Naive thymus-derived CD8-positive, alpha-beta T cell (primary cell): ENCODE measurements at places on chromosomes 12 and 14.
A peak's percentile ranks its signal among the peaks of the same experiment; 100 is the strongest.

- no peak for DNase-seq
- H3K27me3 ChIP-seq: peaks cover 11% of the 10 kb centered on the region
- no peaks in the 10 kb centered on the region for H3K4me1 ChIP-seq
- no peaks in the 10 kb centered on the region for H3K36me3 ChIP-seq
- no peak overlapping the region for H3K4me3 ChIP-seq
Measured at GRCh38 chr14:54929556-54929955, 26.9 kb upstream of the GCH1 start.

DNA sequence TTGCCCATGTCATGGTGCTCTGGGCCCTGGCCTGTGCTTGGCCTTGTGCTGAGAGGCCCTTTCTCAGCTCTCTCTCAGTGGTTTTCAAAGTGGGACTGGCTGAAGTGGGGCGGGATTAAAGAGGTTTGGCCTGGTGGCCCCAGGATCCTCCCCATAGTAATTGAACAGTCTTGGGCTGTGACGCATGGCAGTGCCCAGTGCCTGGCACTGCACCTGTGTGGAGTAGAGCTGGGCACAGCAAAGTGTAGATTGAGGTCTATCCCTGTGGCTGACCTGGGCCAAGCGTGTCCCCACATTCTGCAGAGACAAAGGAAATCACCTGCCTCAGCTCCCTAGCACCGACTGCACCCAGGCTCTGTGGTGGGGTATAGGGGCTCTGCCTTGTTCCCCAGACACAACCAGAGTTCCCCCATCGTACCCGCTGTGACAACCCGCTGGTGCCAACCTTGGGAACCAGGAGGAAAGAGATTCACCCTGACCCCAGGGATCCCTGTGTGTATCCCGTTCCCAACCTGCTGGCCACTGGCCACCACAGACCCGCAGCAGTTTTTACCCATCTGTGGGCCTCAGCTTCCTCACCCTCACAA, 9.9 kb upstream of the CYP46A1 start:
- H3K27me3 ChIP-seq: peaks cover 4% of the 10 kb centered on the region
- H3K4me3 ChIP-seq: no peak overlapping the region
- H3K36me3 ChIP-seq: no peaks in the 10 kb centered on the region
- no peaks in the 10 kb centered on the region for H3K4me1 ChIP-seq
- no peak overlapping the region for H3K27ac ChIP-seq

DNA sequence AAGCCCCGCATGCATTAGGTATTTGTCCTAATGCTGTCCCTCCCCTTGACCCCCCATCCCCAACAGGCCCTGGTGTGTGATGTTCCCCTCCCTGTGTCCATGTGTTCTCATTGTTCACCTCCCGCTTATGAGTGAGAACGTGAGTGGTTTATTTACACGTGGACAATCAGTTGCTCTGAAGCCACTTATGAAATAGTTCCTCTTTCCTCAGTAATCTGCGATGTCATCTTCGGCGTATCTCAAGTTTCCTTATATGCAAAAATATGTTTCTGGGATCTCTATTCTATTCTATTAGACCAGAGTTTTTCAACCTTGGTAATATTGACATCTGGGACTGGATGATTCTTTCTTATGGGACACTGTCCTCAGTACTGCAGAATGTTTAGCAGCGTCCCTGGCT, 56.0 kb upstream of the DCD start:
- H3K4me1 ChIP-seq: no peaks in the 10 kb centered on the region
- no peak for DNase-seq
- H3K27ac ChIP-seq: no peak overlapping the region
- H3K4me3 ChIP-seq: no peak overlapping the region
- H3K36me3 ChIP-seq: no peaks in the 10 kb centered on the region

DNA sequence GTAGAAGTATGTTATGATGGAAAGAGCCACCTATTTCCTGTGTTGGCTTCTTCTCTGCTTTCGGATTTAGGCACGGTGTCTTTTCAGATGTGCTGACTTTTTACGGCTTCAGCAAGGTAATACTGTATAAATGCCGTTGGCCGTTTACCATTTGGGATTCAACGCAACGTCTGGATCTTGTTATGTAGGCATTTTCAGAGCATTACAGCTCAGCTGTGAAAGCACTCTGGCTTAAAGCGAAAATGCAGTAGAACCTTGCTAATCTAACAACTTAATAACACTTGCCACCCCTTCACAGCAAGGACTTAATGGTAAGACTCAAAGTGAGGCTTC, 229.9 kb downstream of the EFCAB11 start:
- H3K36me3 ChIP-seq: peaks cover 5% of the 10 kb centered on the region
- H3K27me3 ChIP-seq: no peaks in the 10 kb centered on the region
- peak overlapping the region; percentile 89 for H3K4me3 ChIP-seq
- H3K27ac ChIP-seq: peak overlapping the region; percentile 98
- peaks cover 86% of the 10 kb centered on the region for H3K4me1 ChIP-seq

GRCh38 chr14:68451696-68452373, 341.0 kb downstream of the ZFP36L1 start:
- H3K4me3 ChIP-seq: no peak overlapping the region
- H3K4me1 ChIP-seq: peaks cover 15% of the 10 kb centered on the region
- peak overlapping the region; percentile 22 for H3K27ac ChIP-seq
- no peak for DNase-seq
- peaks cover 24% of the 10 kb centered on the region for H3K36me3 ChIP-seq

DNA sequence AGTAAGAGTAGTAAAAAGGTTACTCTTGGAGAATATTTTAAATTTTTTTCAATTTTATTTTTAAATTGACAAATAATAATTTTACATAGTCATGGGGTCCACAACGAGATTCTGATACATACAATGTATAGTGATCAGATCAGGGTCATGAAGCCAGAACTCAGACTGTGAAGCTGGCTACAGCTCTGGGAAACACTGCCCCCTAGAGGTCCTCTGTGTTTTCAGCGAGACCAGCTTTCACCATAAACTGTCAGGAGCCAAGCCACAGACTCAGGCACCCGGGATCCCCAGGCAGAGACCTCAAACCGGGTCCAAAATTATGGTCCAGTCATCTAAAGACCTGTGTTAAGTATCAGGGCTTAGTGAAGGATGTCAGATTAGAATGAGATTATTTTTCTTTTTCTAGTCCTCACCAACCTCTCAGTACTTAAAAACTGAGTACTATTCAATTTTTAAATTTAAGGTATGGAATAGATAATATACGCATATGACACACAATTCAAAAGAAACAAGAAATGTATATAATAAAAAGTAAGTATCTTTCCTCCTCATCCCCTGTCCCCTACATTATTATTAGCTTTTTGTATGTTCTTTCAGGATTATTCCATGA, 397.1 kb downstream of the MDGA2 start:
- no peak overlapping the region for H3K27ac ChIP-seq
- no peaks in the 10 kb centered on the region for H3K27me3 ChIP-seq
- no peak overlapping the region for H3K4me3 ChIP-seq

DNA sequence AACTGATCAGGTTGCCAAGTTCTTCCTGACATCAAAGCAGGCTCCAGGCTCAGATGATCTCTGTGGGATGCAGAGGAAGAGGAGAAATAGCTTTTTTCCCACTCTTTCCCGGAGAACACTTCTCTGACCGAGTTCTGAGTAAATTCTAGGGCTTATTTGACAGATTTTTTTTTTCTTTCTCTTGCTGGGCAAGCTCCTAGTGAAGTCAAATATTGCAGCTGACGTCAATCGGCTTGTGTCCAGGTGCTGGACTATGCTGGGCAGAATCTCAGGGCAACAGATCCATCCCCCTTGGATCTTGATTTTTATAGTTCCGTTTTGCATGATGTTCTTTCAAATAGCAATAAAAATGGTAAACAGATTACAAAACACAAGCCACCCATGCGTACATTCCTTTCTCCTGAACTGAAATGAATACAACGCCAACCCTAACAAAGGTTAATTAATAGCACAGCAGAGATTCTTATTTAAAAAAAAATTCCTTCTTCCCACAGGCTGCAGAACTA, 182.2 kb downstream of the NOVA1 start:
- H3K27me3 ChIP-seq: peaks cover 1% of the 10 kb centered on the region
- no peak overlapping the region for H3K27ac ChIP-seq
- no peaks in the 10 kb centered on the region for H3K4me1 ChIP-seq

DNA sequence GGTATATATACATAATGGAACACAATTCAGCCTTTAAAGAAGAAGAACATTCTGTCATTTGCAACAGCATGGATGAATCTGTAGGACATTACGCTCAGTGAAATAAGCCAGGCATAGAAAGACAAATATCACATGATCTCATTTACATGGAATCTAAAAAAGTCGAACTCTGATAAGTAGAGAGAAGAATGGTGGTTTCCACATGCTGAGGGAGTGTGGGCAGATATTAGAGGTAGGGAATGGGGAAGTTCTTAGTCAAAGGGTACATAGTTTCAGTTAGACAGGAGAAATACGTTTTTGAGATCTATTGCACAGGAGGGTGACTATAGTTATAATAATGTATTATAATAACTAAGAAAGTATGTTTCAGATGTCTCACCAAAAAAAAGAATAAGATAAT, 71.4 kb downstream of the ADAMTS20 start:
- H3K4me3 ChIP-seq: no peak overlapping the region
- DNase-seq: no peak
- H3K4me1 ChIP-seq: no peaks in the 10 kb centered on the region
- no peaks in the 10 kb centered on the region for H3K27me3 ChIP-seq
- no peaks in the 10 kb centered on the region for H3K36me3 ChIP-seq

DNA sequence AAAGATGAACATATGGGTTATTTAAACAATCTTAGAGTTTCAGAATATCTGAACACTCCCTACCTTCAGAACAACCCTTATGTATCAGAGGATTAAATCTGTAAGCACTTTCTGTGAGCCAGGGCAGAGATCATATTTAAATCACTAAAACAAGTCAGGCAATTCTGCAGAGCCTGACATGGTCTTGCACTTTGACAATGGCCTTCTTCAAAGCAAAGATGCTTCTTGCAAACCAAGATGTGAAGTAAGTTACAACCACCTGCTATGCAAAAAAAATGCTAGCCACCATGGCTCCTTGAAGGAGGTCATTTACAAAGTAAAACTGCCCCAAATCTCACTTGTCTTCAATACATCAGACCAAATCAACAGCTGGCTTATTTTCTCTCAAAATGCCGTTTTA, 3.2 kb downstream of the PPP1CC start:
- DNase-seq: no peak
- peak overlapping the region; percentile 24 for H3K27ac ChIP-seq
- H3K36me3 ChIP-seq: peaks cover 2% of the 10 kb centered on the region
- peak overlapping the region; percentile 62 for H3K4me3 ChIP-seq
- no peaks in the 10 kb centered on the region for H3K27me3 ChIP-seq
